ENCODE measurements at places on chromosomes 5 and 9.

- no peak for DNase-seq
These were observed 209.2 kb downstream of the DIRAS2 start for GRCh38 chr9:90433398-90433941.

GRCh38 chr5:11398728-11399127, 505.5 kb downstream of the CTNND2 start:
- DNase-seq, result no peak

GRCh38 chr5:81925009-81925408, 46.8 kb upstream of the ATG10 start:
- no peak for DNase-seq

- DNase-seq, result no peak
These were observed 23.1 kb downstream of the FREM1 start for GRCh38 chr9:14887149-14887548.

Data from ovary (tissue), 10 donors.